ENCODE measurements at places on chromosomes 7 and 10. TPM values are rescaled to one million over a fixed set of nuclear protein-coding genes. Genes with fewer than 3 reads are reported as not detected.
A peak's percentile ranks its signal among the peaks of the same experiment; 100 is the strongest.

The TCAF2 gene
- total RNA-seq: 2.3 TPM

The LIPJ gene
- not detected for total RNA-seq

The SFRP5 gene
- not detected for total RNA-seq

The NUTM2E gene
- total RNA-seq: 0.13 TPM

The IDI2 gene
- total RNA-seq: not detected

- DNase-seq: no peak
Measured at GRCh38 chr10:96507044-96507443, 6.7 kb downstream of the TLL2 start.

- DNase-seq: peak; percentile 56
Measured at GRCh38 chr10:63140077-63140476, 6.9 kb downstream of the NRBF2 start.

DNA sequence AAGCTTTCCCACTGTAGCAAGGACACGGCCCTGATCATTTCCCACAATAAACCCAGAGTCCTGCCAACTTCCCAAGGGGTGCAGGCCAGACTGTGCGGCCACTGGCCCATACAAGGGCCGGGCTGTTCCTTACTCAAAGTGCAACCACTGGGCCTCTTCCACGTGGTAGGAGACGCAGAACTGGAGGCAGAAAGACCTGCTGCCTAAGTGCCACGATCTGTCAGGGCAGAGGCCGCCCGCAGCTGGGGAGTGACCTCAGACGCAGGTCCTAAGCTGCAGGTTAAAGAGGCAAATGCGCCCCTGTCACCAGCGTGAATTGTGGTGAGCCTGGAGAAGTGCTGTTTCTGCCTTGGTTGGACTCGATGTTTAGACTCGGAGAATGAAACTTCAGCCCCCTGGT lies 26.2 kb downstream of the GPER1 start:
- DNase-seq: no peak

DNA sequence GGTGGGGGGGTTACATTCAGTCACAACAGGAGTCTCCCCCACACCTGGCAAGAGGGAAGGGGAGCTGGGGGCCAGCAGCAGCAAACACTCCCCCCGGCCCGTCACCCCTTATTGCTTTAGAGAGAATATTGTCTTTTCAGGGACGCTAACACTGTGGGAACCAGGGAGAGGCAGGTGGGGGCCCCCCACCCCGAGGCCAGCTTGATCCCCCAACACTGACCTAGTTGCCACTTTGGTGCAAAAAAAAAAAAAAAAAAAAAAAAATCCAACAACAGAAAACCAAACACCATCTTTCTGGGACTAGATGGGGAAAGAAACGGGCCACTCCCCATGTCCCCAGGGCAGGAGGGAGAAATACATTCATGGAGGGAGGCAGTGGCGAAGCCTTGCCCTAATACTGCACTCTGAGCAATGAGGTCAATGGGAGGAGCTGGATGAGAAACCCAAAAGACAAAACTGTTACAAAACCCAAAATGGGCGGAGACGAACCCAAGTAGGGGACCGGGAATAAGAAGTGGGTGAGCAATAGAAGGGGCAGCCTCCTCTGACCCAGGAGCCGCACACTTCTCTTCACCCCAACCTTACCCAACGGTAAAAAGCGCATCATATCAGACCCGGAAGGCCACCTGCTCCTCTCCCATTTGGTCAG lies 6.5 kb downstream of the GNB2 start:
- peak; percentile 37 for DNase-seq

DNA sequence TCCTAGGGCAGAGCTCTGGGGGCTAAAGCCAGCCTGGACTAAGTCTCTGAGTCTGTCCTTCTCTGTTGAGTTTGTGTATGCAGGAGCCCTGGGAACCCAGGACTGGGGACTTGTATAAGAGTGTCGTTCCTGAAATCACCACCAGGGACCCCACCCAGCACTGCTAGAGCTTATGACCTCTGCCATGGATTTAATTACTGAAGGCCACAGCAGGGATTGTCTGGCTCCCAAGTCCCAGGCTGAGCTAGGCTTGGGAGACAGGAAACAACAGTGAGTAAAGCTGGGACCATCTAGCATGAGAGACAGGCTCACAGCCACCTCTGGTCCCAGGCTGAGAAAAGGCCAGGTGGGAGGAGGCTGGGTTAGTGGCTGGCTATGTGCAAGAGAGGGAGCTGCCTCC lies 1.4 kb upstream of the TSPAN15 start:
- DNase-seq: peak; percentile 60

DNA sequence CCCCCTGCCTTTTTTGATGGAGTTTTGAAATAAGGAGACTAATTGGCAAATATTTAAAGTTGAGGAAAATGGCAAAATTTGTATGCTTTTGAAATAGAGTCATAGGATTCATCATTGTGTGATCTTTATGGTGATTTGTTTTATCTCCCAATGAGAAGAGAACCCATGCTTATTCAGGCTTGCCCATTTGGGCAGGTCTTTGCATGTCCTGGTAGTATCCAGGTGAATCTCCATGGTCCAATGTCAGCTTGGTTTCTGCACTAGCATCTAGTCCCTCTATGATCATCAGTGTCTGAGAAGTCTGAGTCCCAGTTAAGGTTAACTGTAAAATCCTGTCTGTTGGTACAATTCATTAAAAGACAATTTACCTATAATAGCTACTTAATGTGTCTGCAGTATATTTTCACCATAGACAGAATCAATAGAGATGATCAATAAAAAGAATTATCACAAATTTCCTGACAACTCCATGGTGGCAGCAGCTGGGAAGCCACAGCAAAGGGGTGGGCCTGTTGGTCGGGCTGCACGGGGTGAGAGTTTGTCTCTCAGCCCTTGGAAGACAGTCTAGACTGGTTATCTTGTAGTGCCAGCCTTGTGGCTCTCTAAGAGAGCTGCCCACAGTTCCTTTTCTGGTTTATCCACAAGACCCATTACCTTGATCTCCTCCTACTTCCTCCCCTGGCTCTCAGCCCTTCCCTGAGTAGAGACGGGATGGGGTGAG lies 22.2 kb upstream of the BMPER start:
- DNase-seq: peak; percentile 73

GRCh38 chr7:150755473-150756099 lies 18.4 kb downstream of the GIMAP5 start:
- no peak for DNase-seq

DNA sequence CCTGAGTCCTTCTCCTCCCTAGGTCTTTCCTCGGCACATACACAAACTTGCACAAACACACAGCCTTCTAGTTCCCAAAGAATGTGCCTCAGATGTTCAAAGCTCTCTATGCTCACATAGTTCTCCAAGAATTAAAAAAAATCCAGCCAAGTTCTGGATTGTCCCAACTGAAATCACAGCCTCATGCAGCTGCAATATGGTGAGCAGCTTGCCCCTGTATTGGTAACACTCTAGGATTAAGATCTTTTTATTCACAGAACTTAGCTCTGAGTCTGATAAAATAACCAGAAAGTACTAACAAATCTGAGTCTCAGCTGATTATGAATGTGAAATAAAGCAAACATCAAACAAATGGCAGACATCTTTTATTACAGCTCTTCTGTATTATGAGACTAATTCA lies 604.8 kb upstream of the PFKP start:
- no peak for DNase-seq

- DNase-seq: no peak
Measured at GRCh38 chr10:29826801-29827450, 192.2 kb upstream of the SVIL start.

- no peak for DNase-seq
Measured at GRCh38 chr10:120990831-120991230, 139.7 kb downstream of the WDR11 start.

- no peak for DNase-seq
Measured at GRCh38 chr7:129676017-129676897, 64.7 kb downstream of the NRF1 start.

All from bronchial epithelial cell (primary cell).